Fibroblast of skin of scalp (primary cell): ENCODE measurements at places on chromosomes 4 and X.

DNA sequence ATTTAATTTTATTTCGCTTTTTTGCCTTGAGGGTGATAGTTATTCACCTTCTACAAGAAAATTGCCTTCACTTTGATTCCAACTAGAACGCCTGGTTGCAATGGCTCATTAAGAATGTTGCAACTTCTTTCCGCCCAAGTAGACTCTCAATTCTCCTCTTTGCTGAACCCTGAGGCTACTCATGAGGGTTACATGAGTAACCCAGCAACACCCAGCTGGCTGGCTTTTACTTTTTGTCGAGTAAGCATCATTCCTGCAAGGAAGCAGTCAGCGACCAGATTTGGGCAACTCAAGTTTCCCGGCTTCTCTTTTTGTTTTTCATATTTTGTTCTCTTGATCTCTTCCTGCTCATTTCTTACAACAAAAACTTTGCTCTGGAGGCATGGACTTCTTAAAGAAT, 495.4 kb downstream of the PACRGL start:
- DNase-seq, result no peak

DNA sequence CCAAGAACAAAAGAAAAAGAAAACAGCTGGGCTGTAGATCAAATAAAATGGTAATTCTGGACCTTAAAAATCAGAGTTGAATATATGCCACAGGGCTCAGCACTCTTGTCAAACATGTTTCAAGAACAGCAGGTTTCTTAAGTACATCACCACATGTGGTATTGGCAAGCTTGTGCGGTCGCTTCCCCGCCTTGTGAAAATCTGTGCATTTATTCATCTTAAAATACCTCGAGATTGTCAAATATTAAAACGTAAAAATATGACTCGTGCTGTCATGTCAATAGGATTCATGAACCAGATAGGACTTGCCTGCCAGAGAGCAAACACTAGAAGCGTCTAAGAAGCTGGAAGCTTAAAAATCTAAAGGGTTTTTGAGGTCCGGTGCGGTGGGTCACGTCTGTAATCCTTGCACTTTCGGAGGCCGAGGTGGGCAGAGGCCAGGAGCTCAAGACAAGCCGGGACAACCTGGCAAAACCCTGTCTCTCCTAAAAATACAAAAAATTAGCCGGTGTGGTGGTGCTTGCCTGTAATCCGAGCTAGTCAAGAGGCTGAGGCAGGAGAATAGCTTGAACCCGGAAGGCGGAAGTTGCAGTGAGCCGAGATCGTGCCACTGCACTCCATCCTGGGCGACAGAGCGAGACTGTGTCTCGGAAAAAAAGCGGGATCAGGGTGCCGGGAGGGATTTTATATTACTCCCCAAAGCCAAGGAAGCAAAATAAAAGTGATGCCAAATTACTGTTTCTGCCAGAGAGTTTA, 40.2 kb upstream of the TMEM154 start:
- DNase-seq, result no peak

GRCh38 chr4:1981251-1982058, 27.3 kb downstream of the NELFA start:
- peak; percentile 28 for DNase-seq

GRCh38 chr4:141432000-141432712, 204.2 kb upstream of the IL15 start:
- DNase-seq, result peak; percentile 85

DNA sequence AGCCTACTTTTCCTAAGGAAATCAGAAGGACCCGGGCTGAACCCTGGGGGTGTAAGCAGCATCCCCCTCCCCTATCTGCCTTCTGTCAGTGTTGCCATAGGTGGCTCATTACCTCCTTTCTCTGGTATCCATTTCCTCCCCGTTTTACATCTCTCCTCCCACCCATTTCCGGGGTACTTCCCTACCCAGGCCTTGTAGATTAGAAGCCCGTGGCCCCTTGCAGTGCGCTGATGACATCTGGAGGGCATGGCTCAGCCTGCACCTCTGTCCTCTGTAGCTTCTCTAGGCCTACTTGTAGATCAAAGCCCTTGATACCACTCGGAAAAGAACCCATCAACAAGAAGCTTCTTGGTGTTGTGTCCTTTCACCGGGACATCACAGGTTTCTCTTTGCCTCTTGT, 71.8 kb downstream of the NBDY start:
- DNase-seq, result no peak

DNA sequence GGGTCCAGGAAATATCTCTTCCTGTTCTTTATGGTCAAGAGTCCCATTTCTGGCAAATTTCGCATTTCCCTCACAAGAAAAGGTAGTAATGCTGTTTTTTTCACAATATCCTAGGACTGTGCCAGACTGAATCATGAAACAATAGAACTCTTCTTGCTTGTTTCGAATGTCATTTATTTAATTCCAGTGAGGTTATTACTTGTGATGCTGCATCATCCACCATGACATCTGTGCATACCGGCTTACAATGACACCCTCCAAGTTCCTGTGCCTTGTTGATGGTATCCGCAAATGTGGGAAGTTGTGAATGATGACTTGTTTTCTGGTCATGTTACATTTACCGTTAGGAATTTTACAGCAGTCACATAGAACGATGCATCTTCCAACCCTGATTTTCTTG, 42.9 kb upstream of the SPRY1 start:
- DNase-seq, result no peak

- DNase-seq, result peak; percentile 29
Observed at GRCh38 chr4:95510145-95510544, 38.6 kb downstream of the UNC5C start.

DNA sequence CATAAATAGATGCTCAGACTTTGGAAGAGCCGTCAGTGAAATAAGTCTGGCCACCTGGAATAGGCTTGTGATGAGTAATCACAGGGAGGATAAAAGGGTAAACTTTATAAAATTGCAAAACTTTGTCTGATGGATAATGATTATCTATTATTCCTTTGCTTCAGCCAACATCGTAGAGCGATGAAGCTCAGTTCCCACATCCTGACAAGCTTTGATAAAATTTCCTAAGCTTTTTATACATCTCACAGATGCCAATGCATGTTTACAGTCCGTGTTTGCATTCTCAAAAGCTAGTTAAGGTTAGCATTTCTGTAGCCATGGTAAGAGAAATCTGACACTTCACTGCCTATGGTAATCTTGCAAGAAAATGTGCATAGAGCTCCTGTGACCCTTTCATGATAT, 15.4 kb upstream of the UGDH start:
- no peak for DNase-seq

DNA sequence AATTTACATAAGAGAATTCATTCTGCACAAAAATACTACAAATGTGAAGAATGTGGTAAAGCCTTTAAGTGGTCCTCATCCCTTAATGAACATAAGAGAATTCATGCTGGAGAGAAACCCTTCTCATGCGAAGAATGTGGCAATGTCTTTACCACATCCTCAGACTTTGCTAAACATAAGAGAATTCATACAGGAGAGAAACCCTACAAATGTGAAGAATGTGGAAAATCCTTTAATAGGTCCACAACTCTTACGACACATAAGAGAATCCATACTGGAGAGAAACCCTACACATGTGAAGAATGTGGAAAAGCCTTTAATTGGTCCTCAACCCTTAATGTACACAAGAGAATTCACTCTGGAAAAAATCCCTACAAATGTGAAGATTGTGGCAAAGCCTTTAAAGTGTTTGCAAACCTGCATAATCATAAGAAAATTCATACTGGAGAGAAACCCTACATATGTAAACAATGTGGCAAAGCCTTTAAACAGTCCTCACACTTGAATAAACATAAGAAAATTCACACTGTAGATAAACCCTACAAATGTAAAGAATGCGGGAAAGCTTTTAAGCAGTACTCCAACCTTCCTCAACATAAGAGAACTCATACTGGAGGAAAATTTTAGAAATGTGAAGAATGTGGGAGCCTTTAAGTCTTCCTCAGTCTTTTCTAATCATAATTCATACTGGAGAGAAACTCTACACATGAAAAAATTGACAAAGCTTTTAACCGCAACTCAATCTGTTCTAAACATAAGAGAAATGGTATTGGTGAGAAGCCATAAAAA, 37.4 kb downstream of the ZNF718 start:
- DNase-seq, result no peak

DNA sequence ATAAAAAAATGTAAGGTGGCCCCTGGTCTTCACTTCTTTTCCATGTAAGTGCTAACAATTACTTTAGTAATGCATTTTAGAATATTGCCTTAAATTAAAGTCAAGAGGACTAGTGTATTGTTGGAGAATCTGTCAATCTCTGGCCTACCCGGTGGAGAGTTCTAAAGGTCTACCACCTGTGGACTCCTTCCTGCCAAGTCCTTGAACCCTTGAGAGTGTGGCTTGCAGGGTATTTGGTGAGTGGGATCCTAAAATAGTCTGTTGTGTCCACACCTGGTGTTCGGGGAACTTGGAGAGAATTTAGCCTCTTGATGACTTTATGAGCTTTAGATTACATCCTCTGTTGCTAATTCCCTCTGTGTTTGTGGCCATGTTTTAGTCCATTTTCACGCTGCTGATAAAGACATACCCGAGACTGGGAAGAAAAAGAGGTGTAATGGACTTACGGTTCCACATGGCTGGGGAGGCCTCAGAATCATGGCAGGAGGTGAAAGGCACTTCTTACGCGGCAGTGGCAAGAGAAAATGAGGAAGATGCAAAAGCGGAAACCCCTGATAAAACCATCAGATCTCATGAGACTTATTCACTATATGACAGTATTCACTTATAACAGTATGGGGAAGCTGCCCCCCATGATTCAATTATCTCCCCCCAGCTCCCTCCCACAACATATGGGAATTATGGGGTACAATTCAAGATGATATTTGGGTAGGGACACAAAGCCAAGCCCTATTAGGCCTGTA, 23.8 kb downstream of the DDIT4L start:
- DNase-seq, result no peak

GRCh38 chrX:23732704-23733103, 10.4 kb downstream of the ACOT9 start:
- no peak for DNase-seq

- no peak for DNase-seq
Observed at GRCh38 chr4:183934761-183935160, 29.7 kb downstream of the STOX2 start.

- DNase-seq, result peak; percentile 76
Observed at GRCh38 chrX:39633293-39633692, 464.5 kb downstream of the BCOR start.

GRCh38 chr4:128663325-128663724, 146.2 kb upstream of the JADE1 start:
- DNase-seq, result no peak

DNA sequence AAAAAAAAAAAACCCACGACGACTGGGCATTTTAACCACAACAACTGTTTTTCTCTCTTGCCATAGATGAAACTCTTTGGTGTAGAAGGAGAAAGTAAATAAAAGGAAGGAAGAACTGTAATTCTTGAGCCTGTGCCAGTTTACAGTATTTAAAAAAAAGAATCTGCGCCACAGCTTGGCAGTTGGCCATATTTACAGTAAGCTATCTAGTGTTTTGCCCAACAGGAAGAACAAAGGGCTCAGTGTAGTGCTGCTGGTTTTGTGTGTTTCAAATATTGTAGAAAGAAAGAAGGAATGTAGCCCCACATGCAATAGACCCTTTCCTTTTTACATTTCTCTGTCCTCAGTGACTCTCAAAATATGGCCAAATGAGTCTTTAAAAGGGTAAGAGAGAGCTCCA, 66.1 kb downstream of the NR3C2 start:
- peak; percentile 24 for DNase-seq

GRCh38 chrX:109485470-109486340, 3.8 kb upstream of the GUCY2F start:
- peak; percentile 64 for DNase-seq

DNA sequence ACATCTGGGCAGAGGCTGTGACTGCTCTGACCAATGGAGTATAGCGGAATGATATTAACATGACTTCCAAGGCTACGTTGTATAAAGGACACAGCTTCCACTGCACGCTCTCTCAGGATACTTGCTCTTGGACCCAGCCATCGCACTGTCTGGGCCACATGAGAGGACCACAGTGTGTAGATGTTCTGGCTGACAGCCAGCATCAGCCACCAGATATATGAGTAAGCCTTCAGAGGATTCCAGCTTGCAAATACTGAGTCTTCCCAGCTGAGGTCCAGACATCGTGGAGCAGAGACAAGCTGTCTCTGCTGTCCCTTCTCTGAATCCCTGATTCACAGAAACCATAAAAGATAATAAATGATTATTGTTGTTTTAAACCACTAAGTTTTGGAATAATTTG, 146.8 kb upstream of the USP9X start:
- peak; percentile 79 for DNase-seq

- no peak for DNase-seq
Observed at GRCh38 chrX:103310555-103311398, at the start of gene BEX2. Gene BEX2, minus strand, starts transcription at chrX:103310990. Its CDS starts 1,014 bp downstream, at chrX:103309976.

- no peak for DNase-seq
Observed at GRCh38 chr4:153169776-153170175, 34.5 kb upstream of the TRIM2 start.

DNA sequence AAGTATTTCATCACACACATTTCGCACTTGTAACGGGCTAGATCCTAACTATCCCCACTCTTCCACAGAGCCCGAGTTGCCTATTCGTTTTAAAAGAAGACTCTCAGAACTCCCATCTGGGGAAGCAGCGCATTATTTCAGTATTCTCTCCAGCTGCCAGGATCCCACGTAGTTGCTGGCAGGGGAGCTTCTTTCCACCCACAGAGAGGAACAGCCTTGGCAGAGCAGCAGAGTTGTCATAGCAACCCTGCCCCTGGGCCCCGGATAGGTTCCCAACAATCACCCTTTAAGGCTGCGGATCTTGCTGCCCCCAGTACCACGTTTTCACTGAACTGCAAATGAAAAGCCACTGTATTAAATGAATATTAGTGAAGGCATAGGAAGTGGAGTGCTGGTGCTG, 106.7 kb downstream of the GPM6A start:
- no peak for DNase-seq

DNA sequence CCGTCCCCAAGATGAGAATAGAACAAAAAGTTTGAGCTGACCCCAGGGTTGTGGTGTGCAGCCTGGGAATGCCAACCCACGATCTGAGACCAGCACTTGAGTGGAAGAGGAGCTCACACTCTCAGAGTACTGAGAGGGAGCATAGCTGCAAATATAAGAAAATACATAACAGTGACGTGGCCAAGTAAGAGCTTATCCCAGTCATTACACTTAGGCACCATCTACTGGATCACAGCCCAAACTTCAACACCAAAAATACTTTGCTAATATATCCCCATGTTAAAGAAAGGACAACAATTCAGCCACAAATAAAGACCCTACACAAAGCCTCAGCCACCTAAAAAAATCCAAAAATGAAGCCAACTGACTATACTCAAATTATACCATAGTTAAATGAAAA, 33.3 kb upstream of the CXCL6 start:
- DNase-seq, result no peak

- DNase-seq, result no peak
Observed at GRCh38 chr4:19024047-19024446, 1002.5 kb upstream of the LCORL start.

- DNase-seq, result no peak
Observed at GRCh38 chr4:42133006-42133405, 19.4 kb downstream of the BEND4 start.
